MV-4-11 (cell line): ENCODE measurements at places on chromosomes 11 and 22.
A peak's percentile ranks its signal among the peaks of the same experiment; 100 is the strongest.

DNA sequence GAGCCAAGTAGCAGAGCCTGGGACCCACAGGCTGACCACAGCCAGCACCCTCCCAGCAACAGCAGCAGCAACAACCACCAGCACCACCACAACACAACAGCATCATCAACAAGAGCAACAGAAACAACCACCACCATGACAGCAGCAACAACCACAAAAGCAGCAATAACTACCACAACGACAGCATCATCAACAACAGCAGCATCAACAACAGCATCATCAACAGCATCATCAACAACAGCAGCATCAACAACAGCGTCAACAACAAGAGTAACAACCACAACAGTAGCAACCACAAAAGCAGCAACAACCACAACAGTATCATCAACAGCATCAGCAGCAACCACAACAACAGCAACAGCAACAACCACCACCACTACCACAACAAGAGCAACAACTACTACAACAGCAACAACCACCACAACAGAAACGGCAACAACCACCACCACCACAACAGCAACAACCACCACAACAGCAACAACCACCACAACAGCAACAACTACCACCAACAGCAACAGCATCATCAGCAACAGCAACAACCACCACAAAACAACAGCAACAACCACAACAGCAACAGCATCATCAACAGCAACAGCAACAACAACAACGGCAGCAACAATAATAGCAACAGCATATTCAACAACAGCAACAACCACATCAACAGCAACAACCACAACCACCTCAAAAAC lies 22.1 kb upstream of the FGF3 start:
- DNase-seq = no peak

- no peak for DNase-seq
These were observed 27.5 kb downstream of the KCNA4 start for GRCh38 chr11:29989174-29989970.

DNA sequence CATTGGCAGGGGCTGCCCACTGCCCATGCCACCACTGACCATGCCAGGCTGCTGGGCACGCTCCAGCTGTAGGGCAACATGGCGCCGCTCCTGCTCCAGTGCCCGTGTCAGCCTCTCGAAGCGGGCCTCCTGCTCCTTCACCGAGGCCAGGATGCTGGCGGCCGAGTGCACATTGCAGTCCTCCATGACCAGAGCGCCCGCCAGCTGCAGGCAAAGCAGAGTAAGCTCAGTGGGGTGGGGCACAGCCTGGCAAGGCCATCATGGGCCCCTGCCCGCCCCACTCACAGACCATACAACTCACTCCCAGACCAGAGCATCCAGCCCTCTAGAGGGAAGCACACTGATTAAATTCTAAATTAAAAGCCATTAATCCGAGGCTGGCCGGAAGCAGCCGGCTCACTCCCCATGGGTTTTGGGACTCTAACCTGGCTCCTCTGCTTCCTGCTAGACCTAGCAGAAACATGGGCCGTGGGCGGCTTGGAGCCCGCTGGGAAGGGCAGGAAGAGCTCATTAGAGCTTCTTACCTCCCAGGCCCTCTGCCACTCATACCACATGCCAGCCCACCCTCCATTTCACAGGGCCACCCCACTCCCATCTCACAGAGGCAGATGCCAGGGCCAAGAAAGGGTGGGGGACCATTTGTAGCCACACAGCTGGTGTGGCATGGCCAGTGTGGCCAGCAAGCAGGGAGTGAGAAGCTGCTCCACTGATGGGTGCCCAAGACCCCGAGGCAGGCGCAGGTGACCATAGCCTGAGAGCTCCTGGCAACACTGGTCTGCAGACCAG lies 25.8 kb downstream of the ARVCF start:
- DNase-seq = no peak

DNA sequence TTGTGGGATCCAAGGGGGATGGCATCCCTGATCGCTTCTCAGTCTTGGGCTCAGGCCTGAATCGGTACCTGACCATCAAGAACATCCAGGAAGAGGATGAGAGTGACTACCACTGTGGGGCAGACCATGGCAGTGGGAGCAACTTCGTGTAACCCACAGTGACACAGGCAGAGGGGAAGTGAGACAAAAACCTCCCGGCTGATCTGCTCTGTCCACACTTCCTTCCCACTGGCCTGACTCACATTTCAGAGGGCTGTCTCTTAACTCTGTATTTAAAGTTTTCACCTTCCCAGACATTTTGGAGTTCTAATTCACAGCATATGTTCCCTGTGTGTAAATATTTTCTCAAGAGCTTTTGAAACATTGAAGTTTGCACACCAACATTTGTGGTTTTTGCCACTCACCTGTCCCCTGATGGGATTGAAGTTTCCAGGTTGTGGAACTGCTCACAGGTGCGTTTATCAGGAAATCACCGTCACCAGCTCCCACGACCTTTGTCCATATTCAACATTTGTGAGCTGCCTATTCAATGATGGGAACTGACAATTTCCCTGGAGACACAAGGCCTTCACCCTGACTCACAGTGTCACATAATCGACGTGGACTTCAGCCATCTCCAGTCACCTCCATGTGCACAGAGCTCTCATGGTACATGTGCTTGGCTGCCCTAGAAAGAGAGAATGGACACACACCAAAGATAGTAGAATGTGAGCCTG lies 99.2 kb downstream of the VPREB1 start:
- peak; percentile 84 for DNase-seq

DNA sequence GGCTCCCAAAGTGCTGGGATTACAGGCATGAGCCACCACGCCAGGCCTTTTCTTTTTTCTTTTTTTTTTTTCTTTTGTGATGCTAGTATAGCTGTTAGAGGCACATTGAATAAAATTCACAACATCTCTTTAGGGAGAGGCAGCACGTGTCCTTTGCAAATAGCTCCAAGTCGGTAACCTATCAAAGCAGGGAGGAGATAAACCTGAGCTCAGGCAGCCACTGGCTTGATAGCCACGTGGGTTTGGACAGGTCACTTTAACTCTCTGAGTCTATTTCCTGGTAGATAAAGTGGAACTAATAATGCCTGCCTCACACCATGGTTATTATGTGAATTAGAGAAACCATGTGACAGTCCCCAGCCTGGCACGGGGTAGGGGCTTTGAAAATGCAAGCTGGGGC lies 43.1 kb upstream of the ATXN10 start:
- DNase-seq = no peak

DNA sequence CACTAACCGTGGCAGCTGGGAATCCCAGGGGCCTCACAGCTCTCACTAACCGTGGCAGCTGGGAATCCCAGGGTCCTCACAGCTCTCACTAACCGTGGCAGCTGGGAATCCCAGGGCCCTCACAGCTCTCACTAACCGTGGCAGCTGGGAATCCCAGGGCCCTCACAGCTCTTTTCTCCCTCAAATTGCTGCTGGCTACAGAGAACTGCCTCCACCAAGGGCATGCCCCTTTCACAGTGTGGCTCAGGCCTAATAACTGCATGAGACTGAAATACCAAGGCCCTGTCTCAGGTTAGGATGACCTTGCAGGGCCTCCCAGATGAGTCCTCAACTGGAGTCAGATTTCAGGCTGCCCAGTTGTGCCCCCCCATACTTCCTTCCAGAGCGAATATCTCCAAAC lies 35.1 kb upstream of the GGTLC2 start:
- no peak for DNase-seq

- DNase-seq = no peak
These were observed 154.8 kb downstream of the ARHGAP42 start for GRCh38 chr11:100841711-100842407.

DNA sequence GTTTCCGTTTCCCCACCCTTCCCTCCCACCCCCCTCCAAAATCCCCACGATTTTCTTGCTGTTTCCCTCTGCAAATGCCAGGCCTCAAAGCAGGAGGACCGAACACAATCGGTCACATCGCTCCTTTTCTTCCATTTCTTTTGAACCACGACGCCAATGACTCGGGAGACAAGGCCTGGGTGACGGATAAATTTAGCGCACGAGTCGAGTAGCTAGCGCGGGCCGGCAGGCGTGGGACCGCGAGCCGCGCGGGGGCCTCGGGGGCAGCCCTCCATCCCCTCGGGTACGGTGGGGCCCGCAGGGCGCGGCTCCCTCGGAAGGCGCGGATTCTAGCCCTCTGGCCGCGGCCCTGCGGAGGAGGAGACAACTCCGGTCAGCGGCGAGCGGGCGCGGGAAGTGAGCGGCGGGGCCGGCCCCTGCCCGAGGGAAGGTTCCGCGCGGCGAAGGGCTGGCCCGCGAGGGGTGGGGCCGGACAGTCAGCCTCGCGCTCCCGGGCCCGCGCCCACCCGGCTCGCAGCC lies 414 bp downstream of the JOSD1 start:
- no peak for DNase-seq

DNA sequence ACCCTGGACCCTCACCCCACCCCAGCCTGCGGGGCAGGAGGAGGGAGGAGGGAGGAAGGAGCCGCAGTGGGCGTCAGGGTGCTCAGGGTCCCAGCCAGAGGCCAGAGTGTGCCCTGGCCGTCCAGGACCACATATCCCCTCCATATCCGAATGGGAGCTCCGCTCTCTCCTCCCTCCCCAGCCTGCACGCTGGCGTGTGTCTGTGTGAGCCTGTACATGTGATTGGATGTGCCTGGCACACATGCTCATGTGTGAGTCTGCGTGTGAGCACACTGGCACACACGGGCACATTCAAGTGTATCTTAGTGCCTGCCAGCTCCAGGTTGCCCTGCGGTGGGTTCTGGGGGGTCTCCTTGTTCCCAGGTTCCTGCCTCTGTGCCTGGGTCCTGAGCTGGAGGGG lies 8.1 kb downstream of the TSSC4 start:
- DNase-seq = no peak

DNA sequence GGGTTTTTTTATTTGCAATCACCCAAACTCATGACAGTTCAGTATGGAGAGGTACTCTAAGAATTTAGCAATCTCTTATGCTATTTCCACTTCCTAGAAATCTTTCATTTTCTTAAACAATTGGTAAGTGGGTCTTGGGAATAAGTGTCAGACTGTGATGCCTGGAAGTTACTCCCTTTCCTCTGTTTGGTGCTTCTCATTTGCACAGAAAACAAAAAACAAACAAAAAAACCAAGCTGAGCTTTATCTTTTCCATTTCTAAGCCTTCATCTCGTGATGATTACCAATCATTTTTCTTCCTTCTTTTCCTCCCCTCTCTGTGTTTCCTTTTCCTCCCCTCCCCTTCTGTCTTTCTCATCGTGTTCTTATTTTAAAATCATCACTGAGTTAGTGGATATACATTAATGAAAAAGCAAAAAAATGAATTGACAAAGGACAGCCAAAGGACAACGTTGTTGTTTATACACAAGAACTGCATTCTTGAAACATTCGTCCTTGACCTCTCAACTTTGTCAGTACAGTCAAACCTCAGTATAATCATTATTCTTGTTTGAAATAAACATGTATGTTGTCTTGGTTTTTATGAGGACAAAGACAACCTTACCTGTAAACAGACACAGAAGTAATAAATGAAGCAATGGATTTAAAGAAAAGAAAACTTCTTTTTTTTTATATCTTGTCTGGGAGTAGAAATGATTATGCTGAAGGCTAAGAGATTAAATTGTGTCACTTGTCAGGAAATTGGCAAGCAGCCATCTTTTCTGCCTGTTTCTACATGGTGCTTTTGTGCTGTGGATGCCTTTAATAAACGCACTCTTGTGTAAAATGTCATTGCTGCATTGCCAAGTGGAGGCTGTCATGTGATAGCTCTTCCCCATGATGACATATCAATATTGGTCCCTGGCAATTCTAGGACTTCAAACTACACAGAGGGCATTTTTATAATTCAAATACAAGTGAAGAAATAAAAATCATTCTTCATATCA lies 803.2 kb upstream of the CCDC90B start:
- no peak for DNase-seq

DNA sequence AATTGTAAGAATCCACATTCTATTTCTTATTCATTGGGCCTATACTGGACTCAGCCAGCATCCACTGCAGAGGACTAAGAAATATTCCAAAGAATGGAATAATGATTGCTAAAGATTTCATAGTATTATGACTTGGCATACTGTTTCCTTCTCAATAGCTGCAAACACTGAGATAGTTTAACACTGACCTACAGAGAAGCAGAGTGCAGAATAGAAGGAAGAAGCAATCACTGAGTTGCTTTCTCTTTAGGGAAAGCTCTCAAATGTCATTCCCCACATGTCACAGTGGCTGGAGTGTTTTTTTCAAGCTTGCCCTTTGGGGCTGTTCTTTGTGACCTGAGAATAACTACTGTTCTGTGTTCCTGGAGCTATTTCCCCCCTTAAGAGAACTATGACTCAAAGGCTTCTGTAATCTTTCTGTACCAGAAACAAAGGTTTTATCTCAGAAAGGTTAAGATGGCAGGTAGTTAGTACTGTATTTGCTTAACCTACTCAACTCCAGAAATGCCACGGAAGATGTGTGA lies 243.6 kb upstream of the LUZP2 start:
- no peak for DNase-seq

DNA sequence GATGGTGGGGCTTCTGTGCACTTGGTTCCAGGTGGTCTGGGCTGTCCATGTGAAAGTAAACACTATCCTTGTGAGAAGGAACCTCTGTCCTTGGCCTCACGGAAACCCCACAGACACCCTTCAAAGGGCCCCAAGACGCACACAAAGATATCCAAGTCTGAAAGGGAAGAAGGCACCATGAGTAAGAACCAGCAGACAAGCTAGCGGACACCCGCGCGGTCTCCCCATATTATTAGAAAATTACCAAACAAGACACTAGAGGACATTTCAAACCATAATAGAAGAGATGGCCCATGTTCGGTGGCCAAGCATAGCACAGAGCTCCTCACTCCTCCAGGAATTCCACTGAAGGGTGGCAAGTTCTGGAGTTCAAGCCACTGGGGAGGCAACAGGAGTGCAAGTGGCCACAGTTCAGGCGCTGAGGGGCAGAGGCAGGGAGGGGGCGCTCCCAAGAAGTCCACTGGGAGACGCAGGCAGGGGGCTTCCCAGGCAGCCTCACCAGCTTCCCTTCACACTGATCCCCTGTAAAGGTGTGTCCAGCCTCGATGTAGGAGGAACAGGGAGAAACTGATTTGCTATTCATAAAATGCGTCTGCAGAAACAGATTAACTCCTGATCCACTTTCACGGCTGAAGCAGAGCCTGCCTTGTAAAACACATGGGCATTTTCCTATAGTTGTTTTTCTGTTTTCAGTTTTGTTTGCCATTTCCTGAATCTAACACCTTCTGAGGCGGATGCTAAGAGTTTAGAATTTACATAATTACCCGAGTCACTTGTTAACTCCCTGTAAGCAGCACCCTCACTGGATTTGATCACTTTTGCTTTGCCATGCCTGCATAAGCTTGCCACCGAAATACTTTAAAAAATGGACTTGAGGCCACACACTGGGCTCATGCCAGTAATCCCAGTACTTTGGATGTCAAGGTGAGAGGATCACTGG lies 9.1 kb upstream of the PPARA start:
- DNase-seq = no peak
